IPS DF 6.9 (cell line): ENCODE measurements at places on chromosomes 2 and 18.

DNA sequence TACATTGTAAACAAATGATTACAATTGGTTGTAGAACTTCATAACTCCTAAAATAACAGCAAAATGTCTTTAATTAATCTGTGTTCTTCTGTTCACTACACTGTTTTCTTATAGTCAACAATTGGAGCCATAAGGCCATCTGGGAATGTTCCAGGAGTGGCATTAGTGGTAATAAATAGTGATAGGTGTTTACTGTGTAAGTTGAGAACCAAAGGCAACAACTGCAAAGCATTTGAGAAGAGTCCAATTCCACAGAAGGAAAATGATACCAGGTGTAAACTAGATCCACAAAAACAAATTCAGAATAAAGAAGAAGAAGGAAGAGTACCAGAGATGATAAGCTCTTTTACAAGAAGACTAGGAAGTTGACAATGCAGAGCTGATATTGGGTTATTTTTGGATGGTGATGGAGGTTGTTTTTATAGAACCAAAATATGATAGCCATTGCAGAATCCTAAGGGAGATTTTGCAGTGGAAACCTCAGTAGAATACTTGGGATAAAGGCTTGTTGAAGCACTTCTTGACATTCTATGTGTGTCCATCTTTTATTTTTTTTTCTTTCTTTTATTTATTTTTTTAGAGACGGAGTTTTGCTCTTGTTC lies 52.9 kb downstream of the ANTXR1 start:
- DNase-seq = no peak

GRCh38 chr2:190973726-190974628 lies 40.0 kb downstream of the STAT1 start:
- no peak for DNase-seq

DNA sequence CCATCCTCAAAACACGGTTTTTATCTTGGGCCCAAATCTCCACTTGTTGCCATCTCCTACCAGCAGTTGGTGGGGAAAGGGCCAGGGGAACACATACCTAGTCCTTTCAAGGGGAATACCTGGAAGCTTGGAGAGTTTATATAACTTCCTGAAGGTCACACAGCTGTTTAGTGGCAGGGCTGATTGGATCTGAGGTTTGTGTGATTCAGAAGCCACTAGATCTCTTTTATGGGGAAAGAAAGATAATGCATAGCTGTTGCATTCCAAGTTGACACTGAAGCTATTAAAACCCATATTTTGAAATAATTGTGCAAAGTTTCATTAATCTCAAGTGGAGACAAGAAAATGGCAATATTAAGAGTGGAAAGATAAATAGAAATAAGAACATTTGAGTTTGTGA lies 134.2 kb downstream of the PLCL1 start:
- no peak for DNase-seq

DNA sequence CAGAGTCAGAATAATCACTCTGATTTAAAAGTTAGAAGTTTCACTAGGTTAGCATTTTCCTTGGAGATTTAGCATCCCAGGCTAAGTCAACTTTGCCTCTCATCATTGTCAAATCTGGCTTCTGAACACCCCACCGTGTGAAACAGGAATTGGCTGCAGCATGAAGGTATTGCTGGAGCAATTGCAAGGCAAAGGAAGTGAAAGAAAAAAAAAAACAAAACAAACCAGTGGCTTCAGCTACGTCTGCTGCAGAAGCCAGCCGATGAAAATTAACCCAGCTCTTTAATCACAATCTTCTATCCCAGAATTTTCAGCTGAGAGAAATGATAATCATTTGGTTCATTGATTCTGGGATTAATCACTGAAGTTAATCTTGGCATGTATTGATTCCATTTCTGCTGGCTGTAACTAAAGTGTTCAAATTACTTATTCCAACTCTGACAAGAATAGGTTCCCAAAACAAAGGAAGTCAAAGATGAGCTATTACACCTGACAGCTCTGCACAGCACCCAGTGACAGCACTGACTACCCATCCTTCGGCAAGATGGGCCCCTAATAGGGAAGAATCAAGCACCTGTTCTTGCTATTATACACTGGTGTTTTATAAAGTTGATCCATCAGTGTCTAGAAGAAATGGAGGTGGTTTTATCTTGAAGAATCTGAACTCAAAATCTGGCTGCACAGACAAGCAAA lies 42.7 kb upstream of the REG3G start:
- no peak for DNase-seq

GRCh38 chr2:202705446-202706020 lies 70.8 kb downstream of the FAM117B start:
- DNase-seq = no peak

GRCh38 chr2:236552212-236552542 lies 17.4 kb upstream of the ACKR3 start:
- no peak for DNase-seq

DNA sequence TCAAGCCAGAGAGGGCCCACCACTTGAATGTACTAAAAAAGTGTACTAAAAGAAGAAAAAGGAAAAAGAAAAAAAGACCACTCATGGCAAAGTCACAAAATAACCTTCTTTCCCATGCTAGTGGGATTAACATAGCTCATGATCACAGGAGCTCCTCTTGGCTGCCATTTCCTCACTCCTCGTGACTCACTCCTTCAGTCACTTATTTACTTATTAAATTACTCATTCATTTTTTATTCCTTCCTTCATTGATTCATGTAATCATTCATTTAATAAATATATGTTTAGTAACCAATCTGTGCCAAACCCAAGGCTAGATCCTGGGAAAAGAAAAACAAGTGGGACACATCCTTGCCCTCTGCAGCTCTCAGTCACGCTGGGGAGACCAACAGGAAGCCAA lies 300.5 kb downstream of the INSIG2 start:
- DNase-seq = no peak

GRCh38 chr2:102016399-102016955 lies 24.7 kb downstream of the IL1R2 start:
- no peak for DNase-seq

DNA sequence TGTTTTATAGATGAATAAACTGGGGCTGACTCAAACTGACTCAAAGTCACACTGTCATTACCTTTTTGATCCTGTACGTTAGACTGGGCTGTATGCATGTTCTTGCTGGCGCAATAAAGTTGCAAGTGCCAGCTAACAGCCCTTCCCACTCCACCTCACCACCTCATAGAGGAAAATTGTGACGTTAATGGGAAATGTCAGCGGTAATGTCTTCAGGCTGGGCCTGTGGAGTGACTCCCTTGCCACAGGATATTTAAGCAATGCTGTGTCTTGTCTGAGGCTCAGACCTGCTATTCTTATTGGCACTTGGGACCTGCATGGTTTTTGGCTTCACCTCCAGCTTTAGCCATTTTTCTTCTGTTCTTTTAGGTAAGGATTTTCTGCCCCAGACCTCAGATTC lies 25.2 kb upstream of the CASP10 start:
- DNase-seq = no peak

GRCh38 chr18:55232506-55232905 lies 273.2 kb upstream of the CCDC68 start:
- DNase-seq = no peak

DNA sequence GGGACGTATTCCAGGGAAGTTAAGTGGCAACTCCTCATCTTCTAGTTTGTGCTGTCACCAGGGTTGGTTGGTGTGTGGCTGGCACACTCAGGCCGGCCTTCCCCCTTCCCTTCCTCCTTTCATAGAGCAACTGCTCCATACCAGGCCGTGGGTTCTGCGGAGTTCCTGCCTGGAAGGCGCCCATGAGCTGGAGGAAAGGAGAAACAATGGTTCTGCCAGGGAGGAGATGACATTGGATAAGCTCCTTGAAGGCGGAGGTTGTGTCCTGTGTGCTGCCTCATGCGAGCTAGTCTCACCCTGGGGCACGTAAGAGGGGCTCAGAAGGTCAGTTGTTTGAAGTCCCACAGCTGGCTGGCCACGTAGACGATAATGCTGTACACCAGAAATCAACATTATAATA lies 19.2 kb downstream of the ASAP2 start:
- no peak for DNase-seq

DNA sequence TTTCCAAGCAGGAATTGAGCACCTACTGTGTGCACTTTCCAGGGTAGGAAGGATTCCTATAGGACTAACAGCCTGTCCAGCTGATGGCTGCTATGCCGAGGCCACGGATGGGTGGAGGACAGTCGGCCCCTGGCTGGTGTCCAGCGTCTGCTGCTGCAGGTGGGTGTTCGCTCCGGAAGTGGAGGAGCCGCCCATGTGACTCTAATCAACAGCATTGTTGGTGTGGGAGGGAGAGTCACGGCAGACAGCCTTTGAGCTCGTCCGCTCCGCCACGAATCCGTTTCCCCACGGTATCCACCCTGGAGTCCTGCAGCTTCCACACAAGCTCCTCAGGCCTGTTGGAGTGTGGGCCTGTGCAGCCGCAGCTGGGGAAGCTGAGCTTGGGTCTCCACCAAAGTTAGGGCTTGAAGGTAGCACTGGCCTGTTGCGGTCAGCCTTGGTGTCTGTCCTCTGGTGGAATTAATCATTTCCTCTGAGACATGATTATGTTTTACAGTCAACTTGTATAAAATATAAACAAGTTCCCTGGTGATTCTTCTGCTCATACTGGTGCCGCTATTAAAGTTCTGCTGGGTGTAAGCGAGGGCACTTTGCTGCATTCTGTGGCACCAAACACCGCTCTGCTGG lies 185.9 kb upstream of the TPO start:
- no peak for DNase-seq

DNA sequence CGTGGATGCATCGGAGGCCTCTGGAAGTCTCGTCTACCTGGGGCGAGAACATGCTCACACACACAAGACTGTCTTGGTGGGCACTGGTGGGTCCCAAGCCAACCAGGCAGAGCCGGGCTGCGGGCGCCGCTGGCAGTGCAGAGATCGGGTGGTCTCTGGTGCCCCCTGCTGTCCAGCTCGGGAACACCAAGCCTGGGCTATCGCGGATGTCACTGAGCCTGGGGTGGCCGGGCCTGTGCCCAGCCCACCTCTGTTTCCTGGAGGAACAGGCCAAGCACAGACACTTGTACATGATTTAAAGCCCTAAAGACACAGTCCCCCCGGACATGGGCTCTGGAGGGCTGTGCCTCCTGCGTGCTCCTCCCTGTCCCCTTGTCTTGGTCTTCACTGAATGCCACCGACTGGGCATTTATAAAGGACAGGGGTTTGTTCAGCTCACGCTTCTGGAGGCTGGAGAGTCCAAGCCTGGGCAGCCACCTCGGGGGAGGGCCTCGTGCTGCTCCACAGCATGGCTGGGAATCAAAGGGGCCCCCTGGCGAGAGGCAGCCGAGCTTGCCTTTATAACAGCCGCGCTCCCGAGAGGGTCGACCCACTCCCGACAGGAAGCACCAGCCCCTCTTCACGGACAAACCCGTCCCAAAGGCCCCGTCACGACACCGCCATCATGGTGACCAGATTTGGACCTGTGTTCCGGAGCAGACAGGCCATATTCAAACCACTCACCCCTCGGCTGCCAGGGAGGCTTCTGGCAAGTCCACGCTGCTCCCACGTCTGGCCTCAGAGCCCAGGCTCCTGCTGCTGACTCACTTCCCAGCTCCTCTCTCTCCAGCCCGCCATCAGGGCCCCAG lies 3.6 kb upstream of the OTOS start:
- DNase-seq = peak; percentile 47

DNA sequence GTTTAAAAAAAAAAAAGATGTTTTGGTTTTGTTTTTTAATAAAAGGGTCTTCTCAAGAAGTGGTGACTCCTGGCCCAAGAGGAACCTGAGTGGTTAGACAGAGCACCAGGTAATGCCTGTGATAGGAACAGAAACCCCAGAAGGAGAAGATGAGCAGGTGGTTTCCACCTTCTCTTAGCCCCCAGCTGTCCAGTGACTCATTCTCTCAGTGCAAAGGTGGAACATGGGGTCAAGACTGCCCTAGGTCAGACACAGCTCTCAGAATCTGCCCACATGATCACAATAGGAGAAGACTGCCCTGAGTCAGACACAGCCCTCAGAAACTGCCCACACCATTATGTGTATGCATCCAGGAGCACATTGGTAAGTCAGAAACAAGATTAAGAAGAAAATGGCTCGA lies 61.8 kb downstream of the TBC1D8 start:
- no peak for DNase-seq

DNA sequence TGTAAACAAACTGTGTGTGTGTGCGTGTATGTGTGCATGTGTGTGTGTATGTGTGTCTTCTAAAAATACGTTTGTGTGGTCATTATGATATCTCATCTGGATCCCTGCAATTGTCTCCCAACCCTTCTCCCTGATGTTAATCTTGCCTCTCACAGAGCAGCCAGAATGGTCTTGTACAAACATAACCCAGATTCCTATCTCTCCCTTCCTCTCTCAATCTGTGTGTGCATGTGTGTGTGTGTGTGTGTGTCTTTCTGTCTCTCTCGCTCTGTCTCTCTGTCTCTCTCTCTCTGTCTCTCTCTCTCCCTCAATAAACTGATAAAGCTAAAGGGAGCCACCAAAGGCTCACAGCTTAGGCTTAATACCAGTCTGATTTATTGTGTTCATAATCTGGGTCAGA lies 210.8 kb downstream of the PAX3 start:
- no peak for DNase-seq

DNA sequence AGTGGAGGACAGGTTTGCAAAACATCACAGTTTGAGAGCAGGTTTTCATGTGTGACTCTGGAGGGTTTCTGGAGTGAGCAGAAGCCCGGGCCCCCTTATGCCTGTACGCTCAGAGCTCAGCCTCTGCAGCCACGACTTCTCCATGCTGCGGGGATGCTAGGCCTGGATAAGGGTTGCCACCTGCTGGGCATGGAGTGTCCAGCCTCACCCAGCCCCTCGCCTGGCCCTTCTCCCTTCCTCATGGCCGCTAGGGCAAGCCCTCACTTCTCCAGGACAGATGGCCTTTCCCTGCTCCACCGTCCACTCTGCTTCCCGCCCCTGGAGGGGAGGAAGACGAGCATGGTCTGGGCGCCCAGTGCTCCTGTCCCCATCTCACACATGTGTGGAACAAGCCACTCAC lies 318.7 kb downstream of the GBX2 start:
- no peak for DNase-seq

DNA sequence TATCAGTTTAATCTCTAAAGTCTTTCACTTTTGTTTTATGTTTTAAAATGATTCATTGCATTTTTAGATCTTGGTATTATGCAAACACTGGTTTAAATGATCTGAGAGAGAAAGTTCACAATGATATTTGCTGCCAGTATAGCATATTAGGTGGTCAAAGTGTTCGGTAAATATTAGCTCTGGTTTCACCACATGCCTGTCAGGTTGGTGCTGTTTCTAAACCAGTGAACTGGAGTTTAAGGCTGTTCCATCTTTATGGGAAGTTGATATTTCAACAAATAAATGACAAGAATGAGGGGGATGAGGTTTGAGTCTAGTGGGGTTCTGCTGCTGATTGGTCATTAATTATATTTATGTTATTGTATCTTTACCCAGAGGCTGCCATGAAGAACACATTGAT lies 436.4 kb downstream of the DCDC2C start:
- DNase-seq = no peak
